ENCODE measurements at places on chromosomes 2 and 18.

- DNase-seq: no peak
Observed at GRCh38 chr18:36378205-36378604, 80.7 kb downstream of the FHOD3 start.

DNA sequence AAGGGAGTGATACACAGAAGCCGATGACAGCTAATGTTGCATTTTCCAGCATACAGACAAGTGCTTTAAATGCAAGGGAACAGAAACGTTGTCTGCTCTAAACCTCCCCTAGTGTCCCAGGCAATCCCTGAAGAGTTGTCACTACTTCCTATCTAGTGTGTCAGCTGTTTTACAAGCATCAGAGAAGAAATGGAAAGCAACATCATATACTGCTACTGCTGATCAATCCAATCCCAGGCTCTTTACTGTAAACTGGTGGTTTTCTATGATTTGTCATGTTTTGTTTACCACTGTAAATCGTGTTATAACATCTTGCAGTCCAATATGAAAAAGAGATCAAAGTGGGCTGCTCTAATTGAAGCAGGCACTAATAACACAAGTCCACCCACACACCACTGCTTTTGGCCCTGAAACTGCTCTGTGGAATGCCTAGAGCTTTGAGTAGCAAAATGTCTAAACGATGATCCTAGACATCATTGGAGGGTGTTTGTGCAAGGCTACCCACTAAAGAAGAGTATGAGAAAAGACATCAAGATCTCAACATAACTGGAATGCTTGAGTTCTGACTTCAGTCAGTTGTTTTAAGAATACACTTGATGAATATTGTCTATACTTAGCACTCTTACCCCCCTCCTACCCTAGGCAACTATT is 18.1 kb upstream of the ROCK1 start:
- no peak for DNase-seq

DNA sequence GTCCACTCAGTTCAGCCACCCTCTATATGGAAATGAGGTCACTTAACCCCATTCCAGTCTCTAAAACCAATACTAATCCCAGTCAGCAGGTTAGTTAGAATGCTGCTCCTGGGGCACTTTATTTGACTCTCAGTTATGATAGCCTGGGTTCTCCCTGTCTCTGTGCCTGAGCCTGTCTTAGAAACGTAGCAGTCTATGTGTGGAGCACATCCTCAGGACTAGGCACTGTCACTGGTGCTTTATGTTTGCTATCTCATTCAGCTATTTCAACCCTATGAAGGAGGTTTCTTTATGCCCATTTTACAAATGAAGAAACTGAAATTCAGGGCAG is 152.5 kb upstream of the PKDCC start:
- no peak for DNase-seq

DNA sequence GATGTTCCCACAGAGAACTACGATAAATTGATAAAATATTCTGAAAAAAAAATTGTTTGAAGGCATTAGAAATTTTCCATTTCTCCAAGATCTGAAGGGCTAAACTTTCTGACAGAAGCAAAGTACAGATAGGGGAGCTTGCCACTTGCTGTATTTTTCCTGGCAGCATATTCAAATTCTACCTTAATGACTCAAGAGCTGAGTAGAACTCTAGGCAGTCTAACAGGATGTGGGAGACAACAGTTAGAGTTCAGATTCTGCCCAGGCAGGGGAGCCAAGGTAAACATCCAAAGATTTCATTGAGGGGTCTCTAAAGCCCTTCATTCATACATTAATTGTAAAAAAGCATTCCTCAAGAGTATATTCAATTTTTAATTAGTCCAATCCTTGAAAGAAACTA is 46.0 kb upstream of the RIT2 start:
- no peak for DNase-seq

- peak; percentile 22 for DNase-seq
Observed at GRCh38 chr2:215171151-215171550, 32.7 kb upstream of the ABCA12 start.

GRCh38 chr2:39403311-39403710 is 33.8 kb downstream of the MAP4K3 start:
- no peak for DNase-seq

Data from CD8-positive, alpha-beta T cell (primary cell).